ENCODE measurements at places on chromosomes 4 and X.

GRCh38 chr4:173440888-173441287 is 42.0 kb upstream of the SCRG1 start:
- DNase-seq, result no peak

- DNase-seq, result no peak
These were observed 8.4 kb upstream of the AFF2 start for GRCh38 chrX:148492057-148492456.

DNA sequence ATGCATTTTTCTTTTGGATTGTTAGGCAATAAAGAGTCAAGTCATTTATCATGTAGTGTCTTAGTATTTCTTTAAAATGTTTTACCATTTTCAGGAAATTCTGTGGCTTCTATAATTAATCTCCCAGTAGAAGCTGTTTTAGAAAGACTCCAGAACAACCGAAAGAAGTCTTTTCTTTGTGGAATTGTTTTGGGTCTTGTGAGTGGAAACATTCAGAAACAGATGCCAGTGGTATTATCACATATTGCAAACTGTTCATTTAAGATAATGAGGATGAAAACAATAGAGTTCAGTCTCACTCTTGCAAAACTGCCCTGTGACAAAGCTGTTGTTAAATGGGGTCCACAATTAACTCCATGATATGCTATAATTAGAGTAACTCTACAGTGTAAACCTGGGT is 211.2 kb upstream of the KIT start:
- no peak for DNase-seq

GRCh38 chrX:39845233-39845632 is 252.5 kb downstream of the BCOR start:
- no peak for DNase-seq

GRCh38 chr4:952881-953573 is 20.3 kb downstream of the DGKQ start:
- DNase-seq, result no peak

- peak; percentile 62 for DNase-seq
These were observed 236.9 kb downstream of the AR start for GRCh38 chrX:67780694-67781109.

DNA sequence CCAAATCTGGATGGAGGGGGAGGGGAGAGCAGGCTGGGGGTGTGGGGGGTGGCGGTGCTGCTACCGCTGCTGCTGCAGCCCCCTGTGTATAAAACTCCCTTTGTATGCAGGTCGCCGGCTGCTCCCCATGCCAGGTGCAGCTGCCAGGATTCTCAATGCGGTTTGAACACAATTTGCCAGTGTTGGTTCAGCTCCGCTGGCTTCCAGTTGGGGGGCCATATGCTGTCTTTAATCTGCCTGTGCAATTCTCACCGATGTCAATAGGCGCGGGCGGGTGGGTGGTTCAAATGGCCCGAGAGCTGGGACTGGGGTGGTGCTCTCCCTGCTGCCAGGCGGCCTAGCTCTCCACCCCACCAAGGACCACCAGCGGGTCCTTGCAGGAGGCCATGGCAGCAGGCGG is 257.6 kb downstream of the BCOR start:
- DNase-seq, result no peak

DNA sequence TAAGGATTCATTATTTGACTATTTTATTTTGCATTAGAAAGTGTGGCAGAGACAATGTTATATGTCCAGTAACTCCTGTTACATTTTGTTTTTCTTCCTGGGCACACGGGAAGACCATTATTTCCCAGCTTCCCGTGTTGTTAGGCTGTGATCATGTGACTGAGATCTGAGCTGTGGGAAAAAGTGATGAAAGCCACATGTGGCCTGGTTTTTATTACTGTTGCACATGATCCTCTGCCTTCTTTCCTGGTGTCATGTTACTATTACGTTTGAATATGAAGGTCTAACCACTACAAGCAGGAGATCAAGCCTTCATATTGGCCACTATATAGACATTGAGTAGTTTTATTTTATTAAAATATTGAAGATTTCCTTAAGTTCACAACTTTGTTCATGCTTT is 28.2 kb upstream of the MID1 start:
- DNase-seq, result peak; percentile 24

- DNase-seq, result peak; percentile 29
These were observed 33.5 kb downstream of the SMS start for GRCh38 chrX:21974011-21974385.

DNA sequence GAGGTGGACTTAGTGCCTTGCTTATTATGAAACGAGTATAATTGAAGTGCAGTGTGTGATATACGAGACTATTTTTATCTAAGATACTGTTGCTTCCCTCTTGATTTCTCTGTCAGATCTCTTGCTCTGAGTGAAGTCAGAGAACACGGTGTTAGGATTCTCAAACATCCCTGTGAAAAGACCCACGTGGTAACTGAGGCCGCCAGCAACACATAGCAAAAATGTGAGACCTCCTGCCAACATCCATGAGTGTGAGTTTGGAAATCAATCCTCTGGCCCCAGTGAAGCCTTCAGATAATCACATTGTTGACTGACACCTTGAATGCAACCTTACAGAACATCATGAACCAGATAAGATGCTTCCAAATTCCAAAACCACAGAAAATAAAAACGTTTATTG is 954.4 kb downstream of the FAT4 start:
- no peak for DNase-seq

DNA sequence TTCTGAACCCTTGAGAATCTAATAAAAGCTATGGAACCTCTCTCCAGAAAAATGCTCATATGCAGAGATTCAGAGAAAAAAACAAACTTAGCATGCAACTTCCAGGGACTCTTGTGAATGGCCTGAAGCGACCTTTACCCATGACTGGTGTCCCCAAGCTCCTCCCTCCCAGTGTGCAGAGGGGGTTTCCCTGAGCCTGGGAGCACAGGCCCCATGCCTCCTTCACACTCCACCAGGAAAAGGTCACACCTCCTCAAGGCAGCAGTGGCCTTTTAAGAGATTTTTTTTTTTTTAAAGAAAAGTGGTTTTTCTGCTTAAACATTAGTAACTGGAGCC is 13.3 kb upstream of the UBA6 start:
- DNase-seq, result peak; percentile 41

DNA sequence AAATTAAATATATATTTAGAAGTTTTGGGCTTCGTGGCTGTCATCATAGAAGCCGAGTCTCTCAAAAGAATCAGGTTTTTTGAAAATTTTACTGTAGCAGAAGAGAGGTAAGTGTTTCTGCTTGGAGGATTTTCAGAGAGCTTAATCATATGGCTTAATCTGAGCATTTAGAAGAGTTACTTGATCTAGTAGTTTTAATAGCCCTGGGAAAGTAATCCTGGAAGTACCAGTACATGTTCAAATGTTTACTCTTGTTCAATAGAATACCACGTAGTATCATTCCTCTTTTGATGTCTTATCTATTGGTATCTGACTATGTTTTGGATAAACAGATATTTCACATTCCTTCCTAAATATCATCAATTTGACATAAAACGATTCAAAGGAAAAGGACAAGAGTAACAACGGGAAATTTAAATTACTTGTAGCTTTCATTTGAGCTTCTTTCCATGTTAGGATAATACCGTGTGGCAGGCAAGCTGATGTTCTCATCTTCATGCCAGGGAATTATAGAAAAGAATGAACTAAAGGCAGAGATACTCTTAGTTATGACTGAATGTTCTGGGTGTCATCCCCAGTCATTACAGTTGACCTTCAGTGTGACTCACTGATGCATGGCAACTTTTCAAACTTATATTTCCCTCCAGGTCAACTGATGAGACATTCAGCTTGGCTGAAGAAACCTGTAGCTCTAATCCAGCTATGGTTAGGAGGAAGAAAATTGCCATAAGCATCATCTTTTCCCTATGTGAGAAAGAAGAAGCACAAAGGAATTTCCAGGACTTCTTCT is 89.8 kb downstream of the FNIP2 start:
- DNase-seq, result no peak

DNA sequence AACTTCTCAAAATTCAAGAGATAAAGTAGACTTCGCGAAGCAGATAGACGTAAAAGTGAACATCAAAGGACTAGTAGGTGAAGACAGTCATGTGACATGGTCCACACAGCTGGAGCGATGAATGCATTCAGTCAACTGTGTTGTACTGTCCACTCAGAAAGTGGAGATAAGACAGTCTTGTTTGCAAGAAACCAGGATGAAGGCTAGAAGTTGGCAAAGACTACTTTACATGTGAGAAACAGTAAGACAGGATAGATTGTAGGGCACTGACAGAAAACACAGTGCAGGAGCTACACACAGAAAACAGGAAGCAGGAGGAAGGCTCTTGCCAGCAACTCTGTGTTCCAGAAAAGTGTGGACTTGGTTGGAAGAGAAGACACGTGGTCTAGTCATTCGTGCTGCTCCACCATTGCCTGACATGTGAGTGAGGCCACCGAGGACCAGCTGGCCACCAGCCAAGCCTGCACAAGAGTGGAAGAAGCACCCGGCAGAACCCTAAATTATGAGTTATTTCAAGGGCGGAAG is 78.9 kb downstream of the FAT1 start:
- no peak for DNase-seq

DNA sequence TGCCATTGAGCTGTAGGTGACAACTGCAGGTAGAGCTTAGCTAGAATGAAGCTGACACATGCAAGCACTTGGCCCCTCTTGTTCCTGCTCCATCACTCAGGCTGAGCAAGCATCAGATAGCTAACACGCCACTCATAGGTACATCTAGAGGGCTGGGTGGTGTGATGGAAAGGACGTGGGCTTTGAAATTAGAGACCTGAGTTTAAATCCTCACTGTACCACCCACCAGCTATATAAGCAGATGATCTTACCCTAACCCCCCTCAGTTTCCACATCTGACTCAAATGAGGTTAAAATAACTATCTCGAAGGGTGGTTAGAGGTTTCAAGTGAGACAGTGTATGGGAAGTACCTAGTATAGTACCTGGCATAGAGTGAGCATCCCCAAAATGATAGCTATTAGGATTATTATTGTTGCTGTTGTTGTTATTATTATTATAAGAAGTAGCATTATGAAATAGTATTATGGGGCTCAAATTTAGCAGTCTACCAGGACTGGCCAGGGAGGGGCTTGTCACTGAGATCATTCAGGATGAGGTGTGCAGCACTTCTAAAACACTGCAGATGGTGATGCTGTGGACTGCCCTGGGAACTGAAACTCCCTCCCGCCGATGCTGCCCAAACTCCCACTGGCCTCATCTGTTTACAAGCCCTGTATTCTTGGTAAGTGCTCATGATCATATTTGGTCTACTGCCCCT is 59.0 kb downstream of the REELD1 start:
- DNase-seq, result no peak

DNA sequence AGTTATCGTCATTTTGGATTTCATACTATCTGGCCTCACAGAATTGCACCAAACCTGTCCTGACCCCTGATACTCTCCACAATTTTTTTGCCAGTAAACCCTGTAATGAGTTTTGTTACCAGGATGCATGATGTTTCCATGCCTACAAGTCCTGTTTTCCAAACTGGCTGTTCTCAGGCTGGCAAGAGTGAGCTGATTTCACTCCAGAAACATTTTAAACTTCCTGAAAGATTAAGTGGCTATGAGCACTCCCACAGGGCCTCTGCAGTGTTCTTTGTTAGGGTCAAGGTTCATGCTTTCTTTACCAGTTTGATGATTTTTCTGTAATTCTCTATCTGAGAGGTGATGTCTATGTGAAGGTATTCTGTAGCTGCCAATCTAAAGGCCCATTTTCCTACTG is 31.7 kb upstream of the PDLIM3 start:
- peak; percentile 65 for DNase-seq

All from hepatocyte (in vitro differentiated cells).